ENCODE measurements at places on chromosomes 4 and X. TPM values are rescaled to one million over a fixed set of nuclear protein-coding genes. Genes with fewer than 3 reads are reported as not detected.

GRCh38 chr4:53098681-53099121 is 236.6 kb downstream of the RASL11B start:
- DNase-seq = no peak

DNA sequence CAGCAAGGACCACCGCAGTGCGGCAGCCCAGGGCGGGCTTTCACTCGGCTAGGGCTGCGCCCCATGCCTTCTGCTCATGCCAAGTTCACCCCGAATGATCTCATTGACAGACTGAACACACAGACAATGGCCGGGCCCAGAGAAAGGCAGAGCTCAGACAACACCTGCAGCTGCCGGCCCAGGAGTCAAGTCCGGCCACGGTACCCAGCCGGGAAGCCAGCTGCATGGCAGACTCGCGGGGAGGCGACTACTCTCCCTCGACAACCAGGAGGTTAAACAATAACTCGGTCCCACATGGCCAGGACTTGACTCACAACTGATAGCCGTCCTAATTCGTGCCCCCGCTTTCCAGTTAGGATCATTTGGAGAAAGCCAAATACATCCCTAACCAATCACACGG is 50.4 kb downstream of the ABLIM2 start:
- no peak for DNase-seq

DNA sequence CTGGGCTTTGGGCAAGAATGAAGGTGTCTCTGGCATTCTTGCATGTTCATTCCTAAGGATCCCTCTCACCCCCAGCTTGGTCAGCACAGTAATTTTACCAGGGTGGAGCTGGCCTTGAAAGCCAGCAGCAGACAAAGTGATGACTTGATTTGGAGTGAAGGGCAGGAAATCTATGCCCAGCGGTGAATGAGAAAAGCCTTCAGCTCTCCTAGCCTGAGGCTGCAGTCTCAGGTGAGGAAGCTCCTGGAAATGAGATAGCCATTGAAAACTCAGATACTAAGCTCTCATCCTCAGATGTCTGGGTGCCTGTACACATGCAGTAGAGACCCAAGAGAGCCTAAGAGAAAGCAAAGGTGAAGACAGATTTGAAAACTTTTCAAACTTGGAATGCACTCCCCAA is 10.7 kb upstream of the UCHL1 start:
- DNase-seq = no peak

DNA sequence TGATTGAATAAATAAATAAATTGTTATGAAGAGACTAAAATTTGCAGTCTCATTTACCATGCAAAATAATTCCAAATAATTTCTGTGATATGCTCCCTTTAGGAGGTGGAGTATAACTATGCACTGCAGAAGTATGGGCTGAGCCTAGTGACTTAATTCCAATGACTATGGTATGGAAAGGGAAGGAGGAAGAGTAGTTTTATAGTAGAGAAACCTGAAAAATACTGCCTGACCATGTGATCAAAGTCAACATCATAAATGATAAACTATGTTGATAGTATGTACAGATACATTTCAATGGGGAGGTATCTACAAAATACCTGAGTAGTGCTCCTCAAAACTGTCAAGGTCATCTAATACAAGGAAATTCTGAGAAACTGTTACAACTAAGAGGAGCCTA is 14.6 kb downstream of the CXCL8 start:
- DNase-seq = no peak

DNA sequence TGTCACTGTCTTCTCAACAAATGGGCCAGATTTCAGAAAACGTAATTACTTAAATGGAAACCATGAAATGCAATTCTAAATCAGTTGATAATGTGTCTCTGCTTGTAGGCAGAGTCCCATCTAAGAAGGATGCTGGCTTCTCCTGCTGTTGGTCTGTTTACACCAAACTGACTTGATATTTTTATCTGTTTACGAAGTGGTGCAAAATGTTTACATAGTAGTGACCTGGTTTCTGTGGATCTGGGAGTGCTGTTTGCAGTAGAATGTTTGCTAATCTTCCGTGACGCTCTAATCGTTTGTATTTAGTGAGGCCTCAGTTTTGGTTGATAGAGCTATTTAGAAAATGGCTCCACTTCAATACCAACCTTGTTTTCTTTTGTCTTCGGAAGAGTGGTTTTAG is 213.5 kb downstream of the VEGFC start:
- DNase-seq = no peak

DNA sequence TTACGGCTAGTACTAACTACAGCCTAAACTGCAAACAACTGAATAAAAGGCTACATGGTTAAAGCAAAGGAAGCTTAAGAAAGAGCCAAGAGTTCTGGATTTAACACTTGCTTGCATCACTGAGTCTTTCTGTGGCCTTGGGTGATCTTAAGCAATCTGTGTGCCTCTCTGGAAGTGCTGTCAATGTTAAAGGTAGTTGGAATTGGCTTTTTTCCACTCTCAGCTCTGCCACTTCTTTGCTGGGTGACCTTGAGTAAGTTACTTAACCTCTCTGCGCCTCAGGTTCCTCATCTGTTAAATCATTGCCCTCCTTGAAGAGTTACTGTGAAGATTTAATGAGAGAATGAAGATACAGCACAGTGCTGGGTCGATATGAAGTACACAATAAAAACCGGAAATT is 15.7 kb downstream of the SLC2A9 start:
- no peak for DNase-seq

DNA sequence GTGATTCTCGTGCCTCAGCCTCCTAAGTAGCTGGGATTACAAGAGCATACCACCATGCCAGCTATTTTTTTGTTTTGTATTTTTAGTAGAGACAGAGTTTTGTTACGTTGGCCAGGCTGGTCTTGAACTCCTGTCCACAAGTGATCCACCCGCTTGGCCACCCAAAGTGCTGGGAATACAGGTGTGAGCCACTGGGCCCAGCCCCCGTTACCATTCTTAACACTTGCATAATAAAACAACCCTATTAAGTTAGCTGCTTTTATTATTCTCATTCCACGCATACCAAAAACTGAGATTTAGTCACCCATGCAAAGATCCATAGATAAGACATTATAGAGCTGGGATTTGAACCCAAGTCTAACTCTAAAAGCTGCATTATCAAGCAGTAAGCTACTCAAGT is 6.0 kb upstream of the TEX13A start:
- DNase-seq = no peak

DNA sequence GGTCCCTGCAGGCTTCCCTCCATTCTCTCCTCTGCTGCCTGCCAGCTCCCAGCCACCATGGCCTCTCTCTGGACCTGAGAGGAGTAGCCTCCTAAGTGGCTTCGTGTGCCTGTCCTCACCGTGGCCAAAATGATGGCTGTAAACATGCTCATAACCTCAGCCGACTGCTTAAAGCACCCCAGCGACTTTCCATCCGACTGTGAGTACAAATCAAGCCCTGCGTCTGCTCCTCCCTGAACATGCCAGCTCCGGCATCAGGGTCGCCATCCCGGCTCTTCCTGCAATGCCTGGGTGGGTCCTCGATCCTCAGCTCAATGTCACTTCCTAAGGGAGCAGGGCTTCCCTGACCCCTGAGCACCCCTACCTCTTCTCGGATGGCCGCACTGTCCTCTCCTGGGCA is 3.3 kb upstream of the SORCS2 start:
- DNase-seq = no peak

- no peak for DNase-seq
Measured at GRCh38 chr4:4884611-4885010, 25.1 kb downstream of the MSX1 start.

- no peak for DNase-seq
Measured at GRCh38 chr4:164949448-164950143, 27.9 kb downstream of the TRIM61 start.

DNA sequence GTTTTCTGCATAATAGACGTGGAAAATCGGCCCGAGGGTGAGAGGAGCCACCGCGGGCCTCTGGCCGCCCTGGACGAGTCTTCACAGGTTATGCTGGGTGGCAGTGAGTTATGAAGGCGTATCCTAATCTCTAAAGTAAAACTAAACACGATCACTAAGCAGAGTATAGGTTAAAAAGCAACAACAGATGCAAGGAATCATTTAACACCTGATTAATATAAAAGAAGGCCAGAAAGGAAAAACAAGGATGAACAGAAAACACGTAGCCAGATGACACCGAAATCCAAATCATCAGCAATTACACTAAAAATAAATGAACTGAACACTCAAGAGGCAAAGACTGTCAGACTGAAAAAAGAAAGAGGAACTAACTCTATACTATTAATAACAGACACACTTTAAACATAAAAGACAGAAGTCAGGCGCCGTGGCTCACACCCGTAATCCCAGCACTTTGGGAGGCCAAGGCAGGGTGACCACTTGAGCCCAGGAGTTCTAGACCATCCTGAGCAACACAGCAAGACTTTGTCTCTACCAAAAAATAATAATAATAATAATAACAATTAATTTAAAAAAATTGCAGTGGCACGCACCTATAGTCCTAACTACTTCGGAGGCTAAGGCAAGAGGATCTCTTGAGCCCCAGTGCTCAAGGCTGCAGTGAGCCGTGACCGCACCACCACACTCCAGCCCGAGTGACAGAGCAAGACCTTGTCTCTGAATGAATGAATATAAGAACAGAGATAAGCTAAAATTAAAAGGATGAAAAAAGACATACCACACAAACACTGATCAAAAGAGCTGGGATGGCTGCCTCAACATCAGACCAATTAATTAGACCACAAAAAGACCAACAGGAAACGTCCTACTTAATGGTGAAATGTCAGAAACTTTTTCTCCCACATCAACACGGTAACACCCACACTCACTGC is 30.0 kb downstream of the CTBP1 start:
- DNase-seq = no peak

DNA sequence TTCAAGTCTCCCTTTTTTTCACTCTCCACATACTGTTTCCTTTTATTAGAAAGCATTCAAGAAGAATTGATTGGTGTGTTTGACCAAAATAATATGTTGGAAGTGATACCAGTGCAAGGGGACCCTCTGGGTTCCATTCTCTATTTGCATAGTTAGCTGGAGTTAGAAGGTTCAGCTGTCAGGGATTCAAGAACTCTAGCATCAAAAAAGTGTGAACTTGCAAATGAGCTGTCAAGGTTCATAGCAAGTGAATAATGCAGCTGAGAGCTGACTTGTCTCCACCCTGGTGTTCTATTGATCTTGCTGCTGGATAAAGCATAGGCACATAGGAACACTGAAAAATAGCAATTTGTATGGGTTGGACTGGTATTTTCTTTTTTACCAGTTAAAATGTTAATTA is 73.2 kb downstream of the SORBS2 start:
- DNase-seq = no peak

SMIM10 gene
- total RNA-seq = 0.44 TPM

ZNF718 gene
- 13.7 TPM for total RNA-seq

DMP1 gene
- total RNA-seq = not detected

POLA1 gene
- 35.7 TPM for total RNA-seq

MAMLD1 gene
- 8.1 TPM for total RNA-seq
